ENCODE measurements at places on chromosomes 12 and 14.

DNA sequence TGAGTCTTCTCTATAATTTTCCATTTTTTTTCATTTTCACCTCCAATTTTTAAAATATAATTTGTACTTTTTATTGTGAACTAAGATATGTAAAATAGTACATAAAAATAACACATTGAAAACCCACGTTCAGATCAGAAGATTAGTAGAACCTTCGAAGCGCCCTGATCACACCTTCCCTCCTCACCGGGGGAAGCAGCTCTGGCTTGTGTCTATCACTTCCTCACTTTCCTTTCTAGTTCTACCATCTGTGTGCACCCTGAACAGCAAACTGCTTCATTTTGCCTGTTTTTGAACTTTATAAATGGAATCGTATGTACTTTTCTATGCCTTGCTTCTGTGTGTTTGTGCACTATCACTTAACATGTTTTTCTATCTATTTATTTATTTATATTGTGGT, 11.8 kb upstream of the CD27 start:
- no peak for DNase-seq

DNA sequence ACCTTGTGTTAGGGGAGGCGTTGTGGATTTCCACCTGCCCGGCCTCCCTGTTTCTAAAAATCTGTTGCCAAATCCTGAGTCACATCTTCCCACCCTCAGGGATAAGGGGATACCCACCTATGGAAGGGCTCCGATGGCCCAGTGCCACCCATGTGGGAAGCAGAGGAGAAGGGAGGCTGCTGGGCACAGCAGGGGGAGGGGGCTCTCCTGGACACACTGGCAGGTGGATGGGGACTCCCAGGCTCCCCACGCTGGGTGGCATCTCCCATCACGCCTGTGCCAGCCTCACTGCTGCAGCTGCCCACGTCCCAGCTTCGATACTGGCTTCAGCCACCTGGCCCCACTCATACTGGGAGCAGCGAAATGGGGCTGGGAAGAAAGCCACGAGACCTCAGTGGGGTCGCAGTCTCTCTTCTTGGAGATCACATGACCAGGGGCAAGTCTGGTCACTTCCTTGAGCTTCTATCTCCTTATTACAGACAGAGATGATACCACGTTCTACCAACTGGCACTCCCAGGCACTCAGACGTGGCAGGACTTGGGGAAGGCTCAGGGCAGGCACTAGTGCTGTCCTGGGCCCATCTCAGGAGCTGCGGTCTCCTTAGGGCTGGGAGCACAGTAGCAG, 72.2 kb downstream of the PITPNM2 start:
- no peak for DNase-seq

- peak; percentile 11 for DNase-seq
Measured at GRCh38 chr14:31122098-31122611, 85.4 kb downstream of the HECTD1 start.

DNA sequence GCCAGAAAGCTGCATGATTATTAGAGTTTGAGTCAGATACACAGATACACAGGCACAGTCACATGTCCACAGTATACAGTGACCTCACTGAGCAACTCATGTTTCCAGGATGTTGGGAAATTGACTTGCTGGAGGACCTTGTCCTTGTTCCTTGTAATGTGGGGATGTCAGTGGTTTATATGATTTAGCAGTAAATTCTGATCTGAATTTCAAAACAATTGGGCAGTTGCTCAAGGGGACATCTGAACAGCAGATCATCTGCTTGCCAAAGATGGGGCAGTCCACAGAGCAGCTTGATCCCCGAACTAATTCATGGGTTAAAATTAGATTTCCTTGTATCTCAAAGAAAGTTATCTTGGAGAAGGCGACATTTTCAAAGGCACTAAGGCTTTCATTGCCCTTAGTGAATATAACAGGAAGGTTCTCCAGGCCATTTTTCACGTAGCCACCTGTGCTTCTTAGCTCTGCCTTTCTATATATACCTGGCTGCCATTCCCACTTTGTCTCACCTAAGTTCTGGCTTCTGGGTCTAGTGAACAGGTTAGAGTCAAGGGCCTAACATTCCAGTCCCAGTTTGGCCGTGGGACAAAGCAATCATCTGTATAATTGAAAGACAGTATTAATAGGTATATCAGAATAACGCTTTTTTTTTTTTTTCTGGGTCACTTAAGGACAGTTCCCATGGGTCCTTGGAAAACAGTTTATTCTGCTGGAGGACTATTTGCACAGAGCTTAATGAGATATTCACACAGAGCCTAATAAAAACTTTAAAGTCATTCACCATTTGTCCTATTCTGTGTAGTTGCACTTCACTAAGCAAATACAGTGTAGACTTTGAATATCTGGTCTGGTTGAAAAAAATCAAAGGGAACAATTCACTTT, 64.9 kb upstream of the STRN3 start:
- DNase-seq = peak; percentile 87

DNA sequence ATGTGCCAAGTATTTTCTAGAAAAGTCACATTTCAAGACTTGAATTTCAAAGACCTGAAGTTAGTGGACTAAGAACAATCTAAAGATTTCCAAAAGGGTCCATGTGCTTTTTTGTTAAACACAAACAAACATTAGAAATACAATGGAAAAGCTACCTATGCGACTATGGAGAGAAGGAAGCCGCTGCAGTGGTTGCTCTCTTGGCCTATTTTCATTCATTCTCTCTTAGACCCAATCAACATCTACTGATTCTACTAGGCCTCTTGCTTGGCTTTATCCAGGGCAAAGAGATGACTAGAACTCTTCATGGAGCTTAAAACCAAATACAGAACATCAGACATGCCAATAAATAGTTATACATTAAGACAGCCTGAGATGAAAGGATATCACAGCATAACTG, 9.9 kb downstream of the FGD6 start:
- no peak for DNase-seq

DNA sequence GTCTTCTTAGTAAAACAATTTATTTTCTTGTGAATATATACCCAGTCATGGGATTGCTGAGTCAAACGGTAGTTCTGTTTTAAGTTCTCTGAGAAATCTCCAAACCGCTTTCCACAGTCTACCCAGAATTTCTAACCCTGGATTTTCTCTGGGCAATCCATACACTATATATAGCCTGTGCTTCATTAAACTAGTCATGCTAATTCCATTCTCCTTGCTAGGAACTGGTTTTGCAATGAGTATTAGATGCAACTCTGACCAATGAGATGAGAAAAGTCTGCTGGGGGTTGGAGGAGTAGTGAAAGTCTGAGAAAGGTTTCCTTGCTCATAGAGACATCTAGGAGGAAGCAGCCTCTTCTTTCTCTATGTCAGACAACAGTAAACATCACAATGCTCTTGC, 196.1 kb upstream of the CDKN3 start:
- DNase-seq = no peak

- no peak for DNase-seq
Measured at GRCh38 chr14:60485598-60486251, at the start of gene C14orf39. C14orf39 (minus strand) TSS chr14:60486063; CDS start chr14:60485078, 985 bp downstream.

GRCh38 chr12:78966062-78966461, 101.5 kb downstream of the SYT1 start:
- no peak for DNase-seq

- DNase-seq = peak; percentile 57
Measured at GRCh38 chr14:30620178-30620577, 1.9 kb upstream of the SCFD1 start.

- DNase-seq = no peak
Measured at GRCh38 chr14:97164021-97164420, 366.8 kb downstream of the VRK1 start.

- no peak for DNase-seq
Measured at GRCh38 chr12:85779768-85780167, 56.4 kb downstream of the RASSF9 start.

DNA sequence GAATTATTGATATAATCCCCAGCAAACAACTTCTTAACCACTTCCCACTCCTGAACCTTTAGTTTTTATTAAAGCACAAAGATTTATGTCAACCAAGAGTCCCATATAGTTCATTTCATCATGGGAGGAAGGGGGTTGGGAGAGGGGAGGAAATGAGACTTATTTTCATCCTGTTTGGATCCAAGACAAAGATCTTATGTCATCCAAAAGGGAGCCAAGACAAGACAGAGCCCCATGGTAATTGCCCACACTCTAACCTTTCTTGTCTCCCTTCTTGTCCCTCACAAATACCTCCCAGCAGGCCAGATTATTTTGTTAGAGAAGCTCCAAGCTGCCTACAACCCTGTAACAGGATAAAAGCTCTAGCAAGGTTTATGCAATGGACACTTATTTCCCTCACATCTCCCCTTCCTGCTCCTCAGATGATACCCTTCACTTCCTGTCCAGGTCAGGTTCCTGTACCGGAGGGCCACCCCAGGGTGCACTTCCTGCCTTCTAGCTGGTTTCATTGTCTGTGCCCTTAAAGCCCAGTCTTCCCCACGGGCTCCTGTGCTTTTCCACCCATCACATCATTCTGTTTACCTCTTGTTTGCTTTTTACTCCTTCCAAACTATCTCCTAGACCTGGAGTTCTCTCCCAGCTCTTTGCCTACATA, 123.7 kb upstream of the MDM1 start:
- DNase-seq = no peak

DNA sequence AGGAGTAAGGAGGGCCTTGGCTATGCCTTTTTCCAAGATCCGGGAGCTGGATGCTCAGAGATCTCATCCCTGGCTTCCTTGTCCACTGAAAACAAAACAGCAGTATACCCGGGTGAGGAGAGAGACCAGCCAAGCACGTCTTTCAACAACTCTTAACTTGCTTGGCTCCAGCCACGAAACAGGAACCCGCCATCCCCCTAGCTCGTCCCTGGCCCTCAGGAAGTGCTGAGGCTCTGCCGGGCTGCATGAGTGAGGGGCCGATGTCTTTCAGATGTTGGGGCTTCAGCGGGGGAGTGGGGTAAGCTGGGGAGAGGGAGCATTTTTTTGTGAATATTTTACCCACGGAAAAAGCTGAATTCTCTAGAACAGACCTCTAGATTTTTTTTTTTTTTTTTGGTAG, 231.1 kb downstream of the CACNA1C start:
- no peak for DNase-seq

GRCh38 chr12:120538281-120539156, 4.4 kb downstream of the RNF10 start:
- DNase-seq = no peak

GRCh38 chr12:5051334-5051733, 7.7 kb downstream of the KCNA5 start:
- DNase-seq = no peak

DNA sequence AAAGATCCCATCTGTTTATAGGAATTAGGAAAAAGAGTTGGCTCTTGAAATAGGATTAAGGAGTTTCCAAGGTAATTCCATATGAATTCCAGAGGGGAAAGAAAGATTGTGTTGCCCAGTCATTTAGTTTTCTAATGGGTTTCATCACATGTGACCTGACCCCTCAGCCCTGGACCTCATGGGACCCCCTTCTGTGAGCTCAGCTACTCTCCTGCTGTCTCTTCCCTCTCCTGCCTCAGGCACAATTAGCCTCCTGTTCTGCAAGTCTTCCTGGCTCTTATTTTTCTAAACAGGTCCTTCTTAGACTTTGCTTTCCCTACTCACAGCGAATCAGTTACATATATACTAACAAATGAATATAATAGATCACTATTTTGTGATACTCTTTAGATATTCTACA, 237.7 kb downstream of the TRHDE start:
- DNase-seq = no peak

GRCh38 chr14:64186231-64187129, 107.7 kb downstream of the ESR2 start:
- DNase-seq = no peak

DNA sequence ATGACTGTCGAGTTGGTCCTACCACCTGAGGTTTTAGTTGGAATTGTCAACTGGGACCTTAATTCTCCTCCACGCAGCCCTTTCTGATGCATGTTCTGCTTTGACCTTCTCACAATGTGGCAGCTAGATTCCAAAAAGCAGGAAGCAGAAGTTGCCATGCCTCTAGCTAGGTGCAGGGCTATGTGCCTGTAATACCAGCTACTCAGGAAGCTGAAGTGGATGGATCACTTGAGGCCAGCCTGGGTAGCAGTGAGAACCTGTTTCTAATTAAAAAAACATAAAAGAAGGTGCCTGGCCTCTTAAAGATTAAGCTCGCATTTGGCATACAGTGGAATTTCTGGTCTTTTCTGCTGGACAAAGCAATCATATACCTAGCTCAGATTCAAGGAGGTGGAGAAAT, 77.1 kb downstream of the FGD4 start:
- DNase-seq = no peak

- no peak for DNase-seq
Measured at GRCh38 chr12:46158501-46158900, 110.3 kb downstream of the SLC38A1 start.

GRCh38 chr14:22438742-22439141, 150.3 kb downstream of the DAD1 start:
- no peak for DNase-seq

GRCh38 chr14:95231966-95232633, 74.8 kb upstream of the DICER1 start:
- no peak for DNase-seq

- no peak for DNase-seq
Measured at GRCh38 chr14:88323086-88323522, at the start of gene KCNK10. KCNK10 (minus strand) TSS chr14:88323269; CDS start chr14:88322798, 471 bp downstream.

GRCh38 chr12:2673966-2674810, 120.6 kb upstream of the FKBP4 start:
- no peak for DNase-seq

DNA sequence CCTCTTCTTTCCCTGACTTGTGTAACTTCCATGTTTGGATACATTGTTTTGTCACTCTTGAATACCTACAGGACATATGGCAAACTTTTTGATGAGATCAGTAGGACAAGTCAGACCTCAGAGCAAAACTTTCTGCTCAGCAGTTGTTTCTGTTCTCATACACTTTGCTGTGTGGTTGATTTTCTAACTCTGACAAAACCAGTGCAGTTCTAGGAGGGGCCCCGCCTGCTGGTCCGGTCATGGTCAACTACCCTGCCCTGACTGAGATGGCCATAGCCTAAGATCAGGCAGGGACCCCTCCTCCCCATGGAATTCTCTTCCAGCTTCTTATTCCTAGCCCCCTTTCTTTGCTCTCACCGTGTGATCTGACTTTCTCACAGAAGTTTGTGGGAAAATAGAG, 92.8 kb downstream of the OTOGL start:
- DNase-seq = no peak

DNA sequence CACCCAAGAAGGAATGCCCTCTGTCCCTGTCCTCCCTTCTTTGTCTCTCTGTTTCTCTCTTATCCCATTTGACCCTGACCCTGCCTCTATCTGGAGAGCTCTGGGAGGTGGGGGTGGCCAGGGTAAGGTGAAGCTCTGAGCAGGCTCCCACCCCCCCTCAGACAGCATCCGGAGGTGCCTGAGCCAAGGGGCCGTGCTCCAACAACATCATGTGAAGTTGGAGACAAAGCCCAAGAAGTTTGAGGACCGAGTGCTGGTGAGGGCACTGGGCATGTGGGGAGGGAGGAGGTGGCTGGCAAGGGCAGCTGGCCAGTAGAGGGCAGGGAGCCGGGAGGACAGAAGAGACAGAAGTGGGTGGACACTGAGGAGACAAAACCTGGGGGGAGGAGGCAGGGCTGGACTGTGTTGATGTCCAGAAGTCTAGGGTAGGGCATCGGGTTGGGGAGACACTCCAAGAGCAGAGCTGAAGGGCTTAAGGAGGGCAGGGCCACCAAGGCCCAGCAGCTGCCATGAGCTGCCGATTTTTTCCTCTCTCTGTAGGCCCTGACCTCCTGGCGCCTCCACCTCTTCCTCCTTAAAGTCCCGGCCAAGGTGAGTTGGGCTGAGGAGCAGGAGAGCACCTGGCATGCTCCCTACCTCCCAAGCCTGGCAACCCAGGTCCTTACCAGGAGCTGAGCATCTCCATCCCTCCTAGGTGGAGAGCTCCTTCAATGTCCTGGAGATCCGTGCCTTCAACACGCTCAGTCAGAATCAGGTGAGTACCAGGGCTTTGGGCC, 1.9 kb downstream of the CARMIL3 start:
- no peak for DNase-seq

GRCh38 chr14:104274806-104275205, 136.4 kb downstream of the KIF26A start:
- no peak for DNase-seq

- DNase-seq = no peak
Measured at GRCh38 chr12:53972152-53972702, 699 bp upstream of the HOXC11 start.

All from RKO (cell line).